ENCODE measurements at places on chromosomes 16 and 17.

DNA sequence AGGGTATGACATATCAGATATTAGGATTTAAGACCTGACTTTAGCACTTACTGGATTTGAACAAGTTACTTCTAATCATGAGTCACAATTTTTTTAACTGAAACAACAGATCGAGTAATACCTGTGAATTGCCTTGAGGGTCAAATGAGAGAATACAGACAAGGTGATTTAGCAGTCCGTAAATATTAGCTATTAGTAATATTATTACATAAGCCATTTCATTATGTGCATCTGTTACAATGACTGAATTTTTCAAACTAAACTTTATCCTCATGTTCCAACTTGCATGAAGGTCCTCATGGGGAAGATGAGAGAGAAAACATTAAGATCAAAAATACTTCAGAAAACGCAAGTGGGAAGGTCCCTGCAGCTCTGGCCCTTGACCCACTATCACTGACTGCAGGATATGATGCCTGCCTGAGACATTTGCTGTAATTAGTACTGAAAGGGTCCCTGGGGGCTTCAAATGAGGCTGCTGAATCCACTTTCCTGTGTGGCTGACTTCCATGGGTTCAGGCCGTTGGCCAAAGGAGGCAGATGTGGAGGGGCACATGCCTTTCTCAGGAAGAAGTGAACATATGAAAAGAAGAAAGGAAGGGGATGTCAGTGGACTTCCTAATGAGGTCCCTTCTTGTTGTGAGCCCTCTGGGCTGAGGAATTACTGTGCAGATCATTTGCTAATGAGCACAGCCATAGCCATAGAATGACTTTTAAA lies 441.7 kb downstream of the CDH11 start:
- DNase-seq = no peak

DNA sequence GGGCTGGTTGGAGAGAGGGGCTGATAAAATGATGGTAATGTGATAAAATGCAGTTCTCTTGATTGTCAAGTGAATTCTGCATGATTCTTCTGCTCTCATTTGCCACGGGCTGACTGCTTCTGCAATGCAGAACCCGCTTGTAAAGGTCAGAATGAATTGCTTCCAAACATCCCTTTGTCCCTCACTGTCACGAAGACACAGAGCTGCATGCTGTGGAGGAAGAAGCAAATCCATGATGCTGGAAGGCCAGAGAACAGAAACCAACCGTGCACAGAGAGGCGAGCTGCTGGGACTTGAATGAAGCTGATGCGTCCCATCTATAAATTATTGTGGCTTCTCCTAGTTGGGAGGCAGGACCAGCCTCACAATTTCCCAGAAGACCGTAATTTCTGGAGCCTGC lies 171.6 kb downstream of the PRKCB start:
- no peak for DNase-seq

DNA sequence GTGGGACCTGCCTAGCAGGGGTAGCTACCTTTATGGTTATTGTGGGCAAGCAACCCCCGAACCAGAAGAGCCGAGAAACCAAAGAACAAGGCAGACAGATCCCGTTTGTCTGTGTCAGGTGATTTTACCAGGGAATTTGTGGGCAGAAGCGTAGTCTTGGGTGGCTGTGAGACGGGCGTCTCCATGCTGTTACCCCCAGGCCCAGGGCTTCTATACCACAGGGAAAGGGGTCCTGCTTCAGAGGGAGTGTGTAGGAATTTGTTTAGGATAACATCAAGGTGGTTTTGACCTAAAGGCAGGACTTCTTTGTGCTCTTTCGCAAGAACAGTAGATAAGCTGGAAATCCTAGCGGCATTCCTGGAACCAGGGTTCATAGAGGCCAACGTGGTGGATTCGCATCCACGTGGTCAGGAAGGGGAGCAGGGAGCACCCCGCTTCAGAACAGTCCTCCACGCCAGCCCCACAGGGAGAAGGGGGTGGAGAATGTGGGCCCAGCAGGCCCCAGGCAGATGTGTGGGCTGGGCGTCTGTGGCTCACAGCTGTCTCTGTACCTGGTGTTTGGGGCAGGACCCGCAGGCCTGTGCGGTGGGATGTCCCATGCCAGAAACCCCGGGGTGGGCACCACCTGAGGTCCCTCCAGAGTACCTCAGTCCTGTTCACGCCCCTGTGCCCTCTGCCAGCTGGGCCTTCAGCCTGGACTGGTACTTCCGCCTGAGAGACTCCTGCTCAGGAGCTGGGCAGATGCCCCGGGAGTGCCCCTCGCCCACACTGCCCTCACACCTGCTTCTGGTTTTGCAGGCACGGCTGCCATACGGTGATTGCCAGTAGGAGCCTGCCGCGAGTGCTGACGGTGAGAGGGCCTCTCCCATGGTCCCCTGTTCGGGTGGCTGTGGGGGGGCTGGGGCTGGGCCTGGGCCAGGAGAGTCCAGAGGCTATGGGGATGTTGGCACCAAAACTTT lies 4.1 kb downstream of the DECR2 start:
- DNase-seq = no peak

- DNase-seq = peak; percentile 90
Measured at GRCh38 chr17:1197781-1198490, 18.2 kb upstream of the ABR start.

- no peak for DNase-seq
Measured at GRCh38 chr16:50384500-50385135, 15.8 kb upstream of the BRD7 start.

DNA sequence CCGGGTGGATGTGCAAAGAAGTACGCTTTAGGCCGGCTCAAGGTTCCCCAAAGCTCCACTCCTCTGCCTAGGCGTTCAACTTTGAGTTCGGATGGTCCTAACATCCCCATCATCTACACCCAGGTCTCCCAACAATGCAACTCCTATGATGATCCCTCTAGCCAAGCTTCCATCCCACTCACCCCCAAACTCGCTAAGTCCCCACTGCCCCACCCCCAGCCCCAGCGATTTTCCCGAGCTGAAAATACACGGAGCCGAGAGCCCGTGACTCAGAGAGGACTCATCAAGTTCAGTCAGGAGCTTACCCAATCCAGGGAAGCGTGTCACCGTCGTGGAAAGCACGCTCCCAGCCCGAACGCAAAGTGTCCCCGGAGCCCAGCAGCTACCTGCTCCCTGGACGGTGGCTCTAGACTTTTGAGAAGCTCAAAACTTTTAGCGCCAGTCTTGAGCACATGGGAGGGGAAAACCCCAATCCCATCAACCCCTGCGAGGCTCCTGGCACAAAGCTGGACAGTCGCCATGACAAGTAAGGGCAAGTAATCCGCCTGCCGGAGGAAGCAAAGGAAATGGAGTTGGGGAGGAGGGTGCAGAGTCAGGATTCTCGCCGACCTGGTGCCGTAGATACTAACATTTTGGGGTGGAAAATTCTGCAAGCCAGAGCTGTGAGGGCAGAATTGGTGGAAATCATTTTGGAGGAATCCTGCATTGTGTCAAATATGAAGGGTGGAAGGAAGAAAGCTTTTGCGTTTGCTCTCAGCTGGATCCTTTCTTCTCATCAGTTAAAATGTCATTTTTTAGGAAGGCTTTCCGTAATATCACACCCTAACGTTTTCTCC lies at the start of gene TP53:
Gene TP53, minus strand, starts transcription at position 419 of the 836 bp plus-strand sequence. CDS start 10,896 bp downstream, outside the sequence.
- DNase-seq = peak; percentile 92

GRCh38 chr17:2955931-2956582 lies 107.3 kb downstream of the OR1D5 start:
- DNase-seq = no peak

DNA sequence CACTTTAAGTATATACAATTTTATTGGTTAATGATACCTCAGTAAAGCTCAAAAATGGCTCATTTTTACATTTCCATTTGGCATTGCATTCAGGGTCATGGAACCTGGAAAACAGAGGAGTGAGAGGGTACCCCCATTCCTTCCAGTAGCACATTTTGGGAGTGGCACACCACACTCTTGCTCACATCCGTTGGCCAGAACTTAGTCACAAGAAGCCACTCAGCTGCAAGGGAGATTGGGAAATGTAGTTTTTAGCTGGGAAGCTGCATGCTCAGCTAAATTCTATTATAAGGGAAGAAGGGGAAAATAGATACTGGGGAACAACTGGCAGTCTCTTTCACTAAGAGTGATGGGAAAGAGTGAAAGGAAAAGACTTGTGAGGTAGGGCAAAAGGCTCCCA lies 102.5 kb upstream of the TMEM97 start:
- no peak for DNase-seq

GRCh38 chr16:27127308-27127707 lies 60.6 kb downstream of the C16orf82 start:
- no peak for DNase-seq

GRCh38 chr16:25493136-25493811 lies 198.5 kb upstream of the HS3ST4 start:
- DNase-seq = no peak

GRCh38 chr17:56896968-56897359 lies 16.9 kb downstream of the TRIM25 start:
- peak; percentile 68 for DNase-seq

DNA sequence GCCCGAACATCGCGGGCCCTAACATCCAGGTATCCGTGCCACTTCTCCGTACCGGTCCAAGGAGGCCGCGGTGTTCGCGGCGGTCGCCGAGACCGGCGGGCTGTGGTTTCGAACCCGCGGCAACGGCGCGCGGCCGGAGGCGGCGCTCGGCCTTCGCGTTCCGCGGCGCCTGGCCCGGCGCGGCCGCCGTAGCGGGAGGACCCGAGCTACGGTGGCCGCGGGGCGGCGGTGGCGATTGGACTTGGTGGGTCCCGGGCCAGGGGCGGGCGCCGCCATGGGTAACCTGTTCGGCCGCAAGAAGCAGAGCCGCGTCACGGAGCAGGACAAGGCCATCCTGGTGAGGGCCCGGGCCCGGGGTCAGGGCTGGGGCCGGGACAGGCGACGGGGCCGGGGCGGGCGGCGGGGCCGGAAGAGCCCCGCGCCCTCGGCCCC lies at the start of gene CHMP6:
Gene CHMP6, plus strand, starts transcription at position 197 of the 432 bp plus-strand sequence. Its CDS starts 78 bp downstream, at position 275.
- peak; percentile 61 for DNase-seq

- DNase-seq = no peak
Measured at GRCh38 chr16:25063102-25063501, 47.9 kb upstream of the ARHGAP17 start.

- no peak for DNase-seq
Measured at GRCh38 chr16:68289621-68290329, 21.0 kb downstream of the SLC7A6OS start.

DNA sequence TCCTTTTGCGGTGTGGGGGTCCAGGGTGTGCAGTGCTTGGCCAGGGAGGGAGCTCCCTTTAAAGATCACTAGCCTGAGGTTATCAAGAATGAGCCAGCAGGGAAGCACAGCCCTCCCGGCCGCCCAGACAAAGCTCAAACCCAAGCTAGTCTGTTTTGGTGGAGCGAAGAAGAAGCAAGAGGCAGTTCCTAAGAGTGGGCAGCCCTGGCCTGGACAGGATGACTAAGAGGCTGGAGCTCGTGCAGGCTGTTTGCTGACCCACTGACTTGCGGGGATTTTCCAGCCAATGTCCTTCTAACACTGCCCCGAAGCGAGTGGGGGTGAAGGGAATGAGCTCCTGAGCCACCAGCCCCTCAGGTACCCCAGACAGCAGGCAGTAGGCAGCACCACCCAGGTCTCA lies 134.4 kb downstream of the COPRS start:
- no peak for DNase-seq

GRCh38 chr16:22357635-22357971 lies 16.8 kb downstream of the CDR2 start:
- peak; percentile 59 for DNase-seq

- DNase-seq = no peak
Measured at GRCh38 chr16:23408823-23409298, 44.1 kb downstream of the COG7 start.

GRCh38 chr16:2325181-2325580 lies 15.3 kb downstream of the ABCA3 start:
- no peak for DNase-seq

- no peak for DNase-seq
Measured at GRCh38 chr17:6651919-6652452, 424 bp downstream of the C17orf100 start.

DNA sequence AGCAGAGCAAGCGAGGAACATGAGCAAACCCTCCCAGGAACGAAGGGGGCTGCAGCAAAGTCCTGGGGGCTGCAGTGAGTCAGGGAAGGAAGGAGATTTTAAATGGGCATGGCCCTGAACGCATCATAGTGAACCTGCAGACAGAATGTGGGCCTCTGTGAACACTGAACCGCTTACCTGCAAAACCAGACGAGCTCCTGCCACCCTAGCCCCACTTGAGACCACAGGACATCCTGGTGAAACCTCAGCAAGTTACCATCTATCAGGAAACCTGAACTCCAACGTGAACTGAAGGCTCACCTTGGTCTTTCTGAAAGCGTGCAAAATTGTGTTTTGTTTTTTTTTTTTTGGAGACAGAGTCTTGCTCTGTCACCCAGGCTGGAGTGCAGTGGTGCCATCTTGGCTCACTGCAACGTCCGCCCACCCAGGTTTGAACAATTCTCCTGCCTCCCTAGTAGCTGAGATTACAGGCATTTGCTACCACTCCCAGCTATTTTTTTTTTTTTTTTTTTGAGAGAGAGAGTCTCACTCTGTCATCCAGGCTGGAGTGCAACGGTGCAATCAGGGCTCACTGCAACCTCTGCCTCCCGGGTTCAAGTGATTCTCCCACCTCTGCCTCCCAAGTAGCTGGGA lies 30.8 kb downstream of the FANCA start:
- DNase-seq = no peak

- DNase-seq = no peak
Measured at GRCh38 chr17:75891605-75892555, 4.9 kb downstream of the TRIM65 start.

DNA sequence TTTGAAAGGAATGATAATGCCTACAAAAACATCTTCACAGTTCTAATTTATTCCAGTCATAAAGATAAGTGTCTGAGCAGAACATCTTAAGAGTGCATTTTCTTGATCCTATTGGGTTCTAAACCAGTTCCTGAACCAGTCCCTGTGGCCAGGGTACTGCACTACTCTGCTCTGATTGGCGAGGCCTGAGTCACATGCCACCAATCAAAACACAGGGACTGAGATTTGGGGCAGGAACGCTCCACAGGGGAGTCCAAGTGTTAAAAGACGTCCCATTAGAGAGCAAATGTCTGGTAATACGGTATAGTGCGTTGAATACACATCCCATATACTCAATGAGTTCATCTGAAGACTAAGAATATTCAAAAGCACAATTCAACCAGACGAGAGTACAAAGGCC lies 3.0 kb upstream of the NUP93 start:
- DNase-seq = peak; percentile 13

GRCh38 chr16:19808061-19808641 lies 76.5 kb downstream of the GPRC5B start:
- no peak for DNase-seq

GRCh38 chr16:7313170-7313569 lies 19.5 kb upstream of the RBFOX1 start:
- peak; percentile 33 for DNase-seq

DNA sequence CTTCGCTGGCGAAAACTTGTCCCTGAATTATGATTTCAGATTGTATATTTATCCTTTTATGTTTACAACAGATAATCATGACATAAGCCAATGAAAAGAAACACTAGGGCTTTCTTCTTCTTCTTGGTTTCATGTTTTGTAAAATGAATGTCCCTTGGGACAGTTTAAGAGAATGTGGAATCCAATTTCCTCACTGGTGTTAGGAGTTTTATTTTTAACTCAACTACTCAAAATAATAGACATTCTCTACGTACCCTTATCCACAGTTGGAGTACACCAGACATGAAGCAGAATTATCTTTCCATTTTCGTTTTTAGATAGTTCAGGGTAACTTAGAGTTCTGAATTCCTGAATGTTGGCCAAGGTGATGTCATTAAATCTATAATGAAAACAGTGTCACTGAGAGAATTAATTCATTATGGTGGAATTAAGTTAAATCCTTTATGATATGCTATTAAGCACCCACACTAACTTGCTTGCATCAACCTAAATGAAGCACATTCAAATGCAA lies 43.4 kb downstream of the IRX6 start:
- no peak for DNase-seq

All from NAMALWA (cell line).